ENCODE measurements at places on chromosomes 2 and 18.

DNA sequence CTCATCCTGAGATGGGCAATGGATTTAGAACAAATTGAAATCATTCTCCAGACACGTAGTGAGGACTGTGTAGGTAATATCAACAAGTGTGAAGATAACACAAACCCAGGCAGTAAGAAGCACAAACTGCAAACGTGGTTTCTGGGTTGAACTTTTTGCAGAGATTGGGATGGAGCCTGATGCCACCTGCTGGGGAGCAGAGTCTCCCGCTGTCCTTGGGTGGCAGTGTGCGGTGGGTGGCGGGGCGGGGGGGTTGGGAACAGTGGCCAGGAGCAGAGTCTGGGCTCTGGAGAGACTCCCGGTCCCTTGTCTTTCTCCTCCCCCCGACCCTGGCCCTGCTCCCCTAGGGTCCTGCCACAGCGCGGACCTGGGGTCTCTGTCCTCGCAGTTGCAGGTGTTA, 19.5 kb downstream of the TRAF3IP1 start:
- peak; percentile 54 for DNase-seq

DNA sequence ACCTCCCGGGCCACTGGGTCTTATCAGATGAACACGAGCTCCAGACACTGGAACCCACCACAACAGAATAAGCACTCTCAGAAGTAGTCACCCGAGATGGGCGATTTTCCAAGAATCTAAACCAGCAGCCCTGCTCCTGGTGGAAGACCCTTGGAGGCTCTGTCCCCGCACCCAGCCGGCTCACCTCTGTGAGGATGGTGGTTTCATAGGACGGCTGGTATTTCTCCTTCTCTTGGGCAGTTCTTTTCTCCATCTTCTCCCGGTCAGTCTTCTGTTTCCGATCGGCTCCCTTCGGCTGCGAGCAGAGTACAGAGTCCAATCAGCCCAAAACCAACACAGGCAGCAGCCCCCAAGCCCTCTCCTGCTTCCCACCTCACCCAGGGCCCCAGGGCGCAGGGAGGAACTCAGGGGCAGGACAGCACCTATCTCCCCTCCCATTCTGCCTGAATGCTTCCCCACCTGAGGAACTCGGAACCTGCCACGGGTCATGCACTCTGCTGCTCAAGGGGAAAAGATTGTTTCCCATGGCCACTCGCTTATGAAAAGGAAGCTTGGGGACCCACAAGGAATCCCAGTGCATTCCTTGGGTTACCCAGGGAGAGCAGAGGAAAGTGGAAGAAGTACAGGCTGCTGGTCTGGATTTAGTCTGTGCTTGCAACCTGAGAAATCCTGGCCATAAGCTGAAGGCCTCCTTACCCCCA, 42.7 kb downstream of the TFCP2L1 start:
- DNase-seq, result no peak

DNA sequence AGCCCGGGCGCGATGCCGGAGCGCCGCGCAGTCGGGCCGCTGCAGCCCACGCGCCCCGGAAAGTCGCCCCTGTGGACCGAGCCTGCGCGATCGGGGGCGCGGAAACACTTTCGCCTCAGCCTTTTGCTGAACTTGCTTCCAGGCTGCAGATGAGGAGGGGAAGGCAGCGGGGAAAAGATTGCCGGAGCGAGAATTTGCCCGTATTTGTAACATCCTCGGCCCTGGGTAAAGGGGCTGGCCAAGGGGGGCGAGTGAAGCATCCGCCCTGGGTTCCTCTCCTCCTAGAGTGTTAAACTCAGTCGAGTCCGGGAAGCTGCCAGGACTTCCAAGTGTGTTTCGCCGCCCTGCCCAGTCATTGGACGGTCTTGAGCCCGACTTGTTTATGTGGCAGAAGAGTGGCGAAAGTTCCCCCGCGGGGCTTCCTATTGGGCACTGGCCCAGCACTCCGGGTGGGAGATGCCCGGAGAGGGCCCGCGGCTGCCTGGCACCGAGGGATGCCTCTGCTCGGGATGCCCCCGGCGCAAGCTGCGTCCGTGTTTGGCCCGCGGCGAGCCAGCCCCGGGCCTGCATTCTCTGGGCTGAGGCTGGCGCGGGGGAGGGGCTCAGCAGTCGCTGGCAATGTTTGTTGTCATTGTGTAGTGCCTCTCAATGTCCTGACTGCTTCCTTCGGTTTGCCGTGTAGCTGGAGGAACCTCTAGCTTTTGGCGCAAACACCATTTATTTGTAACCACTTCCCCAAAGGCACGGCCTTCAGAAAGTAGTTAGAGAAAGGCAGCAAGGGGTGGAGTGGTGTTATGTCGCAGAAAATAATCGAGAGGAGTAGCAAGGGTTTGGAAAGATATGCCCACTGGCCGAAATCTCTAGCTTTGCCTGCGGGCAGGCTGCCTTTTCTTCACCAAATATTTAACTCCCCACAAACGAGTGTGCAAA, 1.1 kb downstream of the CYBRD1 start:
- DNase-seq, result peak; percentile 38

- no peak for DNase-seq
Measured at GRCh38 chr18:49880661-49881060, 67.3 kb upstream of the ACAA2 start.

DNA sequence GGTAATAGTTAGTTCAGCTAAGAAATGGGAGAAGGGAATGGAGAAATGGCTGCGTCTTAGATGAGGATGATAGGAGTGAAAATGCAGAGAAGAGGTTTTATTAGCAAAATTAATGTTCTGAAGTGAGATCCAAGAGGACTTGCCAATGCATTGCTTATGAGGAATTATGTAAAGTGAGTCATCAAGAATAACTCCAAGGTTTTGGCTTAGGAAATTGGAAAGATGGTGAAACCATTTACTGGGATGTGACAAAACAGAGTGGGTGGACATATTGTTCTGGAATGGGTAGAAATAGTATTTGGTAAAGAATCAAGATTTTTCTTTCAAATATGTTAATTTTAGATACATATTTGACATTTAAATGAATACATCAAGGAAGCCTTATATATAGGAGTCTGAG, 306.6 kb upstream of the CYRIA start:
- no peak for DNase-seq

- DNase-seq, result no peak
Measured at GRCh38 chr18:63774511-63774910, 707 bp upstream of the SERPINB7 start.

GRCh38 chr18:42574871-42575270, 540.6 kb downstream of the RIT2 start:
- no peak for DNase-seq

GRCh38 chr2:8303322-8303832, 378.5 kb upstream of the ID2 start:
- no peak for DNase-seq

GRCh38 chr2:184534986-184535385, 63.3 kb upstream of the ZNF804A start:
- DNase-seq, result no peak

DNA sequence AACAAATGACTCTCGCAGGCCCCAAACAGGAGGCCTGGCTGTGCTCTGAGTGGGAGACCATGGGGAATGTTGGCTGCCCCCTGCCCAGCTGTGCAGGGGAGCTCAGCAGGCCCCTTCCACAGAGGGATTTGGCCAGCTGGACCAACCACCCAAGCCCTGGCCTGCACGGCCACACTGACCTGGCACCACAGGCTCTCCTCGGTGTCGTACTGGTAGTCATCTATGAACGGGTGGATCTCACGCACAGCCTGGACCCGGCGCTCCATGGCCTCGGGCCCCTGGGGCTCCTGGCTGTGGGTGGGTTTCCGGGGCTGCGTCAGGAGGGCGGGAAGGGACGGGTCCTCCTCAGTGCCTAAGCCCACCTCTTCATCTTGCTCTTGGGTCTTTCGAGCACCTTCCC, 74.5 kb downstream of the POLR1A start:
- DNase-seq, result no peak

DNA sequence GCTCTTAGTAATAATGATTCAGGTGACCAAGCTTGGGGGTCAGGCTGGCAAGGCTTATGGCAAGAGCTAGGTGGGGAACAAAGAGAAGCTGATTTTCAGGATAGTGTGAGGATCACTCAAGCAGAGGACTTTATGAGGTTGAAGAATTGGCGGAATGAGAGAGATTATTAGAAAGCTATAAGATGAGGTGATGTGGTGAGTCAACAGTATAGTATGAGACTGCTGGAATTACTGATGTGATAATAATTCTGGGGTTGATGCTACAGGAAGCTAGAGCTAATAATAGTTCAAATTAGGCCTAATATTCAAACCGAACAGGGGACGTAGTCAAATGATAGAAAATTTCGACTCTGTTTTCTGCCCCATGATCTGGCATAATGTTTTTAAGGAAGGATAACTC, 2115.3 kb upstream of the PIK3C3 start:
- no peak for DNase-seq

DNA sequence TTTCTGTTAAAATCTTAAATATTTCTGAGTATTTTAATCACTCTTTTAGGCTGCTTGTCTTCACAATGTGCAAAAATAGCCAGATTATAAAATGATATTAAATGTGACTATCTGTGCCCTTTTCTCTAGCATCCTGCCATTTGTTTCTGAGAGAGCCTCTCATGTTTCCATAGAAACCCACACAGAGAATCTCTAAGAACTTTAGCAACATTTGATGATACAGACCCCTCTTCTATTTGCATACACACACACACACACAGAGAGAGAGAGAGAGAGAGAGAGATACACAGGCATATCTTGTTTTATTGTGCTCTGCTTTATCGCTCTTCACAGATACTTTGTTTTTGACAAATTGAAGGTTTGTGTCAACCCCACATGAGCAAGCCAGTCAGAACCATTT, 134.5 kb upstream of the DDX18 start:
- no peak for DNase-seq

DNA sequence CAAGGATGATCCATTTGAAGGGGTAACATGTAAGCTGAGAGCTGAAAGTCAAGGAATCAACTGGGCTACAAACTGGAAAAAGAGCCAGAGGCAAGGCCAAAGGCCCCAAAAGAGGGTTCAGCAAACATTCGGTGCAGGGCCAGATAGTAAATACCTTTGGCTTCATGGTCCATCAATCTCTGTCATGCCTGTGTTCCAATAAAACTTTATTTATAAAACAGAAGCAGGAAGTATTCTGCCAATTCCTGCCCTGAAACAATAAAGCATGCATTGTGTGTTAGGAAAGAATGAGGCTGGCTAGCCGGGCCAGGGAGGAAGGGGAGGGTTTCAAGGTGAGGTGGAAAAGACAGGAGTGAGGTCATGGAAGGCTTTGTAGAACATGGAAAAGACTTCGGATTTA, 107.1 kb downstream of the LBH start:
- DNase-seq, result no peak

DNA sequence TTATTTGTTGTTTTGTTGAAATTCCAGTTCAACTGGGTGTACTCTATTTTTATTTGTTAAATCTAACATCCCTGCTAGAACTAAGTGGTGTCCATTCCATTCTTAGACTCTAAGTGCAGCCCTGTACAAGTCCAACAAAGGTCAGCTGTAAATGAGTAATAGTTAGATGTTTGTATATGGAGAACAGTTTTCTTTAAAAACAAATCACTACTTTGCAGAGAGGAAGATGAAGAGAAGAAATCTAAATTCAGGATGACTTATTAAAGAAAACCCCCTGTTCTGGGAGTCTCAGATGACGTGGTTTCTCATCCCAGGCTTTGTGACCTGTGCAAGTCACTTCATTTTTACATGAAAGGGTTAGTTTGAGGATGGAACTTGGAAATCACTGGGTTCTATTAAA, 57.9 kb downstream of the GALNT14 start:
- DNase-seq, result no peak

- DNase-seq, result no peak
Measured at GRCh38 chr2:109545828-109546713, 67.7 kb downstream of the SEPTIN10 start.

DNA sequence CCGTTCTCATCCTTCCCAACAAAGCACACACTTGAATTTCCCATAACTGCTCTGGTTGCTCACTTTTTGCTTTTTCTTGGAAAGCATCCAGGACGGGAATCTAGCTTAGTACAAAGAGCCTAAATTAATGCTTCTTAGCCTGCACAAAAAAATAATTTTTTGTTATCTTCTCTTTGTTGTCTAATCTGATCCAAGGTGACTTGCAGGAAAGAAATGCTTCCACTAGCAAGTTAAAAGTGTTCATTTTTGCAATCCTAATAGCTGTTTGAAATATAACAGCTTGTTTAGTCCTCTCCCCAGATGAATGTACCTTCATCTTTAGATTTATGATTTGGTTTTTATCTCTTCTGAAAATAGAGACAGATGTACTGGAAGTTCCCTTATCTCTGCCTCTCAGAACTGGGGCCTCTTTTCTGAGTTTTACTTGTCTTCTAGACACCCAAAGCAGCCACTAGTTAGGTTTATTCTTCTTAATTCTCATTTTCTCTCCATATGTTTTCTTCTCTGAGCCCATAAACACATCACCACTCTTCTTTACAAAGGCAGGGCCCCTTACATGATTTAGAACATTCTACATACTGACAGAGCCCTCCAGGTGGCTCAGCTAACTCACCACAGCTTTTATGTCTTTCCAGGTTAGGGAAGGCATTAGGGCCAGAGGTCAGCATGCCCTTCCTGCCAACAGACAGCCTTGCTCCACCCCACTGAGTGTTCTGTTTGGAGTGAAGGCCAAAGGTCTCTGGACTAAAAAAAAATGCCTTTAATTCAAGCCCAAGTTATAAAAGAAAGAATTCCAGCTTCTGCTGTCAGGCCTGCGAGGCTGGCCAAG, 74.7 kb upstream of the MAP4K3 start:
- no peak for DNase-seq

GRCh38 chr2:205375461-205376448, 306.5 kb upstream of the NRP2 start:
- no peak for DNase-seq

- no peak for DNase-seq
Measured at GRCh38 chr2:231662811-231663457, 45.4 kb upstream of the PTMA start.
